ENCODE measurements at places on chromosomes 16 and 17. TPM values are rescaled to one million over a fixed set of nuclear protein-coding genes. Genes with fewer than 3 reads are reported as not detected.

The RTN4RL1 gene
- 0.11 TPM for total RNA-seq

The PTGES3L gene
- total RNA-seq, result 0.90 TPM

The DNAH2 gene
- not detected for total RNA-seq

The ATP1B2 gene
- 0.32 TPM for total RNA-seq

The GJD3 gene
- total RNA-seq, result not detected
